Activated naive CD4-positive, alpha-beta T cell treated with anti-CD3 and anti-CD28 coated beads, Interleukin-2, amount 50 U/mL, for 16 hours (primary cell): ENCODE measurements at places on chromosomes 13 and 19.

- no peak for DNase-seq
Measured at GRCh38 chr19:9306443-9306842, 3.2 kb downstream of the ZNF699 start.

DNA sequence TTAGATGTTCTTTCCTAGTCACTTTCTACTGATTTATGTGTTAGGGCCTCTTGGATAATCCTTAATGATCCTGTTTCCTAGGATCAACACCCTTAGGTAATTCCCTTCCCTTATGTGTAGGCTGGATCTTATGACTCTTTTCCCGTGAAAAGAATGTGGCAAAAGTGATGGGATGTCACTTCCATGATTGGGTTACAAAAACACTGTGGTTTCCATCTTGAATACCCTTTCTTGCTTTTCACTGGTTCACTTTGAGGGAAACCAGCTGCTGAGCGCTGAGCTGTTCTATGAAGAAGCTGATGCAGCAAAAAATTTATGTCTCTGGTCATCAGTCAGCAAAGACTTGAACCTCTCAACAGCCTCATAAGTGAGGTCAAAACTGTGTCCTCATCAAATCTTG, 609.4 kb downstream of the OLFM4 start:
- no peak for DNase-seq

DNA sequence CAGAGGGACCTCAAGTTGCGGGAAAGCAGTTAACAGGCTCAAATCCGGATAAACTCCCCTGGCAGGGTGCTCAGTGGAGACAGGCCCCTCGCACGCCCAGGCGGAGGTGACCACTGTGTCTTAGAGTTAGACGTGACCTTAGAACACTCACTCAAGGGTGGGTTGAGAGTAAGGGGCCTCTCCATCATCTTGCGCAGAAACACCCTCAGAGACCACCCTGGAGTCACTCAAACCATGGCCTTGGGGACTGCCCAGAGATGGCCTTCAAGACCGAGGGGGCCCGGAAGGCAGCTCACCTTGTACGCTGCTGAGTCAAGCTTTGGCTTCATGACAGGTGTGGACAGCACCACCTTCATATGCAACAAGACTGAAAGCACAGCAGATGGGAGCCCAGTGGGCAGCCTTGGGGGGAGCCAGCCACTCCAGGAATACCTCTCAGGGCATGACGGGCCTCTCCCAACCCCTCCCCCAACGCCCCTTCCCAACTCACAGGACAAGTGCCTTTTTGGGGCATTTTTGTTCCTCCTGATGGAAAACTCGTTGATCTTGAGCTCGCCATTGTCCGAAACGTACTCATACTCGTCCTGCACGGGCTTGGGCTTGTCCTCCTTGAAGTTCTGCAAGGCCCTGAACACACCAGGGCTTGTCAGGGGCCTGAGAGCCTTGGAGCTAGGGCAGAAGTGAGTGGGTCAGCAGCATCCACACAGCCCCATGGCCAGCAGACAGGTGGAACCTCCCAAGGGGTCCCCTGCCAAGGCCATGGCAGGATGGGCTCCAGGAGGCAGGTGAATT, 229.2 kb downstream of the TUBA3C start:
- no peak for DNase-seq

- no peak for DNase-seq
Measured at GRCh38 chr13:113781571-113781970, 22.5 kb downstream of the TMEM255B start.

DNA sequence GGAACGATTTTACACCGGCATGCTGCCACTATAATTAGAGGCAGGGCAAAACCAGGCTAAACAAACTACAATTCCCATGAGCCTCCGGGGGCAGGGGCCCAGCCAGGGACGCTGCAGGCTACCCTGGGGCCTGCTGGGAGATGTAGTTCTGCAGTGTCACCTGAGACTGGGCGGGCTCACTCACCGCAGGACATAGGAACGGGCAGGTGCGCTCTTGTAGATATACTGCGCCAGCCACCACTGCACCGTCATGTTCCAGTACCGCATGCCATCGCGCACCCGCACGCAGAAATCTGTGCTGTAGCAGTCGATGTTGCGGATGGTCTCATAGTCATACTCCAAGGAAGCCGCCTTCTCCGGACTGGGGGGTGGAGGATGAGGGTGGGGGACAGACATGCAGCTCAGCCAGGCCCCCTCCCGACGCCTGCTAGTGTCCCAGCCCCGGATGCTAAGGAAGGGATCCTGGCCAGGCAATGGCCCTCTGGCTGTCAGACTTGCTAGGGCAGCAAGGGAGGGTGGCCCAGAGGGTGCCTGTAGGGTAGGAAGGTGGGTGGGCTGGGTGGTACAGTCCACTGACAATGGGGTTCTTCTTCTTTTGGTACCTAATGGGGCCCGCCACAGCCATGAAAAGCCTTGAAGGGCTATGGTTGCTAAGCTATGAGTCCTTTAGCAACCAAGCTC, 5.8 kb upstream of the TMC4 start:
- DNase-seq: peak; percentile 35

GRCh38 chr13:24124789-24125476, 35.6 kb upstream of the SPATA13 start:
- no peak for DNase-seq

DNA sequence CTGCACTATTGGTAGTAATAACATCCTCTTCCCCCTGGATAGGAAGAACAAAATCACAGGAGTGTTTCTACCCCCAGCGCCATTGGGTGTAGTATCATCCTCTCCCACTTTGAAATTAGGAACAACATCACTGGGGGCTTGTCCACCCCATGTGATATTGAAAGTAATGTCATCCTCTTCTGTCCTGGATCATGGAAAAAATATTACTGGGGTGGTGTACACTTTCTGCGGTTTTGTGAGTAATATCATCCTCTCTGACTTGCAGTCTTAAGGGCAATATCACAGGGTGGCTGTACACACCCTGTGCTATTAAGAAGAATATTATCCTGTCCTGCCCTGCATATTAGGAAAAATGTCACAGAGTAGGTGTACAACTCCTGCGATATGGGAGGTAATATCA, 4.9 kb upstream of the RGCC start:
- no peak for DNase-seq

DNA sequence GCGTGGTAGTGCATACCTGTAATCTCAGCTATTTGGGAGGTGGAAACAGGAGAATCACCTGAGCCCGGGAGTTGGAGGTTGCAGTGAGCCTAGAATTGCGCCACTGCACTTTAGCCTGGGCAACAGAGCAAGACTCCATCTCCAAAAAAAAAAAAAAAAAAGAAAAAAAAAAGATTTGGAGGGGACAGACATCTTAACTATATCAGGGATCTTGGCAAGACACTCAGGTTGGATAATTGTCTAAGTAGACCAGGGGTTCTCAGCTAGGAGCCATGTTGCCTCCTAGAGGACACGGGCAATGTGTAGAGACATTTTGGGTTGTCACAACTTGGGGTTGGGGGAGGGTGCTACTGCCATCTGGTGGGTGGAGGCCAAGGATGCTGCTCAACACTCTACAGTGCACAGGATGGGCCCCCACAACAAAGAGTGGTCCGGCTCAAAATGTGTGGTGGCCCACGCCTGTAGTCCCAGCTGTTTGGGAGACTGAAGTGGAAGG, 1.9 kb upstream of the ZNF580 start:
- peak; percentile 65 for DNase-seq

- DNase-seq: peak; percentile 90
Measured at GRCh38 chr19:39996811-39997637, at the start of gene ZNF546. Gene ZNF546 (plus strand): TSS chr19:39997060. CDS start chr19:39998327, 1,267 bp downstream.

GRCh38 chr13:32911506-32911905, 104.7 kb upstream of the KL start:
- DNase-seq: no peak

DNA sequence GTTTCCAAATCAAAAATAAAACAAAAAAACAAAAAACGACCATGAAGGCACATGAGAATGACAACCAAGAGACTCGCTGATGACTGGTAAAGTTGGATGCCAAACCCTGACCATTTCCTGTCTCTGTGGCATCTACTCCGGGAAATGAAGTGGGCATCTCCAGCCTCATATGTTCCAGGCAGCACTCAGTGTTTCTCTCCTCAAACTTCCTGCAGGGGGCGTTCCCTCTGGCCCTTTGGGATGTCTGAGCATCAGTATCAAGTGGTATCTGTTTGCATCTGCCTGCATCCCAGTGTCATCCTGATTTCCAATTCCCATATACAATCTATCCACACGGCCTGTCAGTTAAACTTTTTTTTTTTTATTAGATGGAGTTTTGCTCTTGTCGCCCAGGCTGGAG, 9.8 kb upstream of the SIGLEC12 start:
- no peak for DNase-seq

- DNase-seq: no peak
Measured at GRCh38 chr13:44118881-44119280, 239.2 kb downstream of the LACC1 start.

GRCh38 chr13:52975161-52975560, 53.5 kb upstream of the OLFM4 start:
- no peak for DNase-seq

- DNase-seq: no peak
Measured at GRCh38 chr19:20209051-20209450, 42.0 kb downstream of the ZNF486 start.

- no peak for DNase-seq
Measured at GRCh38 chr19:38875656-38876395, 2.2 kb downstream of the RINL start.

DNA sequence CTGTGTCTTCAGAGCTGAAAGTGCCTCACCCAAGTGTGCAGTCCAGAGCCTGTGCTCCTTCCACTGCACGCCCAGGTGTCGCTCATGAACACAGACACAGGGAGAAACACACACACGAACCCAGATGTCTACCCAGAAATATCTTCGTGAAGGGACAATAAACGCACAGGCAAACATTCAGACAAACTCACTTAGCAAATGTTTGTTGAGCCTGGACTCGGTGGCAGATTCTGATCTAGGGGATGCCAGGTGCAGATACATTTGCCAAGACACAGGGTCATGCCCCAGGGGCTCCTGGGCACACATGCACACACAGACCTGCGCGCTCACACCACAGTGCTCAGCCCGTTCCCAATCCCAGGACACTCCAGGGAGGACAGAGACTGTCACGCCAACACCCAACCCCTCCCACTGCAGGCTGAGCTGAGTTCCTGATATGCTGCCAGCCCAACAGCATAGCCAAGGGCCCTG, 31.9 kb downstream of the SCGB2B2 start:
- no peak for DNase-seq

GRCh38 chr19:3154957-3155736, 19.3 kb downstream of the GNA15 start:
- peak; percentile 72 for DNase-seq

- no peak for DNase-seq
Measured at GRCh38 chr13:107379407-107380155, 811.6 kb upstream of the ARGLU1 start.

DNA sequence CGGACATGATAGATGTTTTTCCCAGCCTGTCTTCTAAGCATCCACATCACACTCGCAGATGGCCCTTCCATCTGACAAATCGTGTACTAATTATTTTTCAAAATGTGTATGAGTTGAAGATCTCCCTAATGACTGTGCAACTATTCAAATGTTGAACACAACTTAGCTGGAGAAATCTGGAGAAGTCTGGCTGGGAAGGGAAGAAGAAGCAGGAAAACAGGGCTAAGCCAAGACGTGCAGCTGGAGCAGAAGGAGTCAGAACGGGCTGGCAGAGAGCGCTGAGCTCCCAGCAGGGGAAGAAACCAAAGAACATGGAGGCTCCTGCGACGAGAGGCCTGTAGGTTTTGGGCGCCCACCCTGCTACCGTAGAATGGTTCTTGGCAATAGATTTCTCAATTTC, 13.2 kb upstream of the LATS2 start:
- no peak for DNase-seq

- no peak for DNase-seq
Measured at GRCh38 chr13:61383111-61383510, 32.5 kb downstream of the PCDH20 start.

GRCh38 chr13:22135446-22135845, 464.6 kb downstream of the FGF9 start:
- no peak for DNase-seq

DNA sequence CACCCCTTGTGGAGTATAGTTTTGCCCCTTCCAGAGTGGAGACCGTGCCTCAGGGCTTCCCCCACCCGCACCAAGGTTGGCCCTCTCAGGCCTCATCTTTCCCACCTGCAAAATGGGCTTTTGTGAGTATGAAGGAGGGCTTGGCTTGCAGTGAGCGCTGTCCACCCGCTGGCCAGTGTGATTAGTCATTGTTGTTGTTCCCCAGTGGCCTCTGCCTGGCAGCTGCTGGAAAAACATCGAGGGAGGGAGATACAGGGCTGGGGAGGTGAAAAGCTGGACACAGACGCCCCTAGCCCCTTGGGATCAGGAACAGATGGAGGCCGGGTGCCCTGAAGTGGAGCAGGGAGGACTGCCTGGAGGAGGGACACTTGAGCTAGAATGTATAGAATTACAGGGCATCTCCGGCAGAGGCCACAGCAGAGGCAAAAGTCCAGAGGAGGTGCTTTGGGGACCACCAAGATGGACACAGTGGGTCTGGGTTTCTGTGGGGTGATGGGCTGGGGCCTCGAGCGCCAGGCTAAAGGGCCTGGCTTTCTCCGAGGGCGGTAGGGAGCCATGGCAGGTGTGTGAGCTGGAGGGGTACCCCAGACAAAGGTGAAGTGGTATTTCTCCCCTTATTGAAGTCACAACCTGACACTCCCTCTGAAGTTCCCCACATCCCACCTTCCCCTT, 3.9 kb upstream of the IL12RB1 start:
- DNase-seq: no peak

GRCh38 chr13:72473321-72473720, 254.1 kb downstream of the MZT1 start:
- DNase-seq: no peak

GRCh38 chr19:43777163-43777695, 3.5 kb downstream of the KCNN4 start:
- peak; percentile 30 for DNase-seq

- peak; percentile 83 for DNase-seq
Measured at GRCh38 chr19:16247353-16248182, 49.9 kb downstream of the AP1M1 start.

DNA sequence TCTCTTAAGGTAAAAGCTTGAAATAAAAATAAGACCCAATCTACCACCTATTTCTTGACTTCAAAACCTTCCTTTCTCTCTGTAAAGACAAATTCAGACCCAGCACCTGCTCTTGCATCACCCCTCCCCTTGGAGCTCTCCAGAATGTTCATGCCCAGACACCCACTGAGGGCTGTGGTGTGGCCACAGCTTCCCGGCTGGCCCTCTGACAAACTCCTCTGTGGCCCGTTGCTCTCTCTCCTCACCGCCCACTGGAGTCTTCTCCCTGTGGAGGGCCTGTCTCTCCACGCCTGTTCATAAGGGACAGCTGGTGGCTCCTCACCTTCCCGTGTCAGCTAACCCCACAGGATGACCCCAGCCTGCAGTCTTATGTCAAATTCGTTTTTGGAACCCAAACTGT, 49.1 kb downstream of the TSSK6 start:
- DNase-seq: no peak

- no peak for DNase-seq
Measured at GRCh38 chr13:107348471-107348870, 780.5 kb upstream of the ARGLU1 start.
